ENCODE measurements at places on chromosomes 4 and X.

- no peak for DNase-seq
Measured at GRCh38 chr4:163505374-163505773, 10.9 kb downstream of the TMA16 start.

DNA sequence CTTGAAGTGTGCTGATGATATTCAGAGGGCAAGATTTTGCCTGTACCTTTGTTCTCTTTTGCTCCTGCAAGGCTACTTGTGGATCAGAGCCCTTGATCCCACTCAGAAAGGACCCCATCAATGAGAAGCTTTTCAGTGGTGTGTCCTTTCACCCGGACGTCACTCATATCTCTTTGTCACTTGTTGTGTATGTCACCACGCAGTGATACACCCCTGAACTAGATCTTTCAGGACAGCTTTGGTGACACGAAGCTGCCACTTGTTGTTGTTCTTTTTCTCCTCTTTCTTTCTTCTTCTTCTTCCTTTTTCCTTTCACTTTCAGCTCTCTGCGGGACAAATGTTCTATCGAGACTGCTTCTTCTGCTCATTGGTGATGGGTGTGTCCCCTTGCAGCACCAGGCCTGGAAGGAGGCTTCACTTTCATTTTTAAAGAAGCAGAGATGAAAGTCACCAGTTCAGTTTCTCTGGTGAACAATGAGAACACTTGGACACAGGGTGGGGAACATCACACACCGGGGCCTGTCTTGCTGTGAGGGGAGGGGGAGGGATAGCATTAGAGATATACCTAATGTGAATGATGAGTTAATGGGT is 83.6 kb downstream of the NBDY start:
- DNase-seq = no peak

GRCh38 chr4:119955256-119955655 is 111.4 kb downstream of the MAD2L1 start:
- DNase-seq = no peak

GRCh38 chrX:11135564-11136185 is 24.5 kb downstream of the HCCS start:
- DNase-seq = no peak

DNA sequence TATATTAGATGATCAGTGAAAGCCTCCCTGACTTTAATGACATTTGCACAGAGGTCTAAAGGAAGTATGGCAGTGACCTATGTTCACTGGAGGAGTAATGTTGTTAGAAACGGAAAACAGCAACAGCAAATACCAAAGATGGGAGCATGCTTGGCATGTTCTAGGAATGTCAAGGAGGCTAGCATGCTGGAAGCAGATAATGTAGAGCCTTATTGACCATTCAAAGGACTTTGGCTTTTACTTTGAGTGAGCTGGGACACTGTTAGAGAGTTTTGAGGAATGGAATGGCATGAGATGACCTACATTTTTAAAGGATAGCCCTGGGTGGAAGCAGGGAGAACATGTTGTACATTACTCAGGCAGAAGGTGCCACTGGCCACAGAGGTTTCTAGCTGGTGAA is 6.0 kb downstream of the RPA4 start:
- no peak for DNase-seq

DNA sequence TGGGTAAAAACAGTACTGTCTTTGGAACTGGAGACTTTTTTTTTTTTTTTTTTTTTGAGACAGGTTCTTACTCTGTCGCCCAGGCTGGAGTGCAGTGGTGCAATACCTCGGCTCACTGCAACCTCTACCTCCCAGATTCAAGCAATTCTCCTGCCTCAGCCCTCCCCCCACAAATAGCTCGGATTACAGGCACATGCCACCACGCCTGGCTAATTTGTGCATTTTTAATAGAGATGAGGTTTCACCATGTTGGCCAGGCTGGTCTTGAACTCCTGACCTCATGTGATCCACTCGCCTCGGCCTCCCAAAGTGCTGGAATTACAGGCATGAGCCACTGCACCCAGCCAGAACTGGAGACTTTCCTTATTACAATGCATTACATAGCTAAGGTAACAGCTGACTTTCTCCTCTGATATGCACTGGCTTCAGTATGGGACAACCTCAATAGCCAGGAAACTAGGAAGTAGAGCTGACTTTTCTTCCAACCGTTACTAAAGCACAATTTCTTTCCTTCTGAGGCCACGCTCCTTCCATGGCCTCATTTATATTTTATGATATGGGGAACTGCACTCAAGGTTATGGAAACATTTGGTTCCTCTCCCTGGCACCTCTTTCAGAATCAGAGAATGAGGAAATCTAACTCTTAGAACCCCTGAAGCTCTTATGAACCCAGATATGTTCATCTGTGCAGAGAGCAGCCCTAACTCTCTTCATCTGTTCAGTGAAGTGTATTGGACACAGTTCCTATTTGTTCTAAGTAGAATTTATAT is 53.5 kb upstream of the FAM9B start:
- no peak for DNase-seq

DNA sequence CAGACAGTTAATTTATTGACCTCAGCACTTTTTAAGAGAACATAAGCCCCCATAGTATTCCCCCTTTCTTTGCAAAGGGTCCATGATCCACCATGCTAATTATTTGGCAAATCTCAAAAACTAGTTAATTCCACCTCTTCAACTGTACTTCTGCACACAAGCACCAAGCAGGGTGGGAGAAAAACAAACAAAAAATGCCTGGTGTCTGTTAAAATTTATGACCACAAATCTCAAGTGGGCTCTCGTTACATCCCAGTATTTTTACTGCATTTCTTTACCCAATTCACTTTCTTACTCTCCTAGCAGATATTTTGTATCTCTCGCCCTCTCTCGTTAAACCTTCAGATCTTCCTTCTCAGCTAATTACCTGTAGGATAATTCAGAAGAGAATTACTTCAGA is 6.1 kb downstream of the ARSJ start:
- DNase-seq = no peak

DNA sequence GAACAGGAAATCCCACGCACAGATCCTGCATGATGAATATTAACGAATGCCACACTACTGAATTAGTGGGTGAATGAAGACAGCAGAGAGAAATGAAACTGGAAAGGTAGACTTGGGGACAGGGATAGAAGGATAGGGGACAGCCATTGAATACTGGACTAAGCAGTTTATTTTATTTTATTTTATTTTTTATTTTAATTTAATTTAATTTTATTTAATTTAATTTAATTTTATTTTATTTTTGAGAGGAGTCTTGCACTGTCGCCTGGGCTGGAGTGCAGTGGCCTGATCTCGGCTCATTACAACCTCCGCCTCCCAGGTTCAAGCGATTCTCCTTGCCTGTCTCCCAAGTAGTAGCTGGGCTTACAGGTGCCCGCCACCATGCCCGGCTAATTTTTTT is 385.2 kb downstream of the GPAT3 start:
- no peak for DNase-seq
